ENCODE measurements at places on chromosomes 5 and 9.

DNA sequence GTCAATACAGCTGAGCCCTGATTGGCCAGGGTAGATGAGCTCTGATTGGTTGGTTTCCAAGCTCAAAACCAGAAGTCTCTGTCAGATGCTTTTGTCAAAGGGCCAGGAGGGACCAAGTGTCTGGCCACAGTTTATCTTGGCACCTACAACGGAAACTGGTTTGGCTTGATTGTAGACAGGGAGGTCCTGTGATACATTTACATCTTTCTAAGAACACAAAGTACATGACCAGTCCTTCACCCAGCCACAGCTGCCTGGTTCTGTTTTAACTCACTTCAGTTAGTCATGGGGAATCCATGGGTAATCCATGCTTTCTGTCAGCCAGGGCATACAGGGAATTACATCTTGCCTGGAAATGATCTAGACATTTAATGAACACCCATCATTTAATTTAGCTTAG is 171.2 kb downstream of the SLC12A2 start:
- no peak for DNase-seq

DNA sequence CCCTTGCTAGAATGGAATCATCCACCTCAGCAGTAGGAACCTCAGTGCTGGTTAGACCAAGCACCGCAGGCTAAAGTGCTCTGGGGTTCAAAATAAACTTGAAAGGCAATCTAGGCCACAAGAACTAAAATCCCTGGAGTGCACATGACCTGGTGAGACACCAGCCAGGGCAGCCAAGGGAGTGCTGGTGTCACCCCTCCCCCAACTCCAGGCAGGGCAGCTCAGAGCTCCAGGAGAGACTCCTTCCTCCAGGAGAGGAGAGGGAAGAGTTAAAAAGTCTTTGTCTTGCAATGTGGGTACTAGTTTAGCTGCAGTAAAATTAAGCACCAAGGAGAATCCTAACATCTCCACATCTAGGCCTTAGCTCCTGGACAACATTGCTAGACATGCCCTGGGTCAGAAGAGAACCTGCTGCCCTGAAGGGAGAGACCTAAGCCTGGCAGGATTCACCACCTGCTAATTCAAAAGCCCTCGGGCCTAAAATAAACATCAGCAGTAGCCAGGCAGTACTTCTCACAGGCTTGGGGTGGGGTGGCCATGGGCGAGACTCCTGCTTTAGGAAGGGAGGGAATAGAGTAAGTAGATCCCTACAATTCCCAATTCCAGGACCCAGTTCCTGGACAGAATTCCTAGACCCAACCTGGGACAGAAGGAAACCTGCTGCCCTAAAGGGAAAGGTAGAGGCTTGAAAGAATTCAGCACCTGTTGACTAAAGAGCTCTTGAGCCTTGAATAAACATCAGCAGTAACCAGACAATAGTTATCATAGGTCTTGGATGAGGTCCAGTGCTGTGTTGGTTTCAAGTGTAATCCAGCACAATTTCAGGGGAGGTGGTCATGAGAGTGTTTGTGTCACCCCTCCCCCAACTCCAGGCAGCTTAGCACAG is 25.8 kb downstream of the UGT3A2 start:
- DNase-seq: no peak

GRCh38 chr5:77797136-77797535 is 21.0 kb upstream of the TBCA start:
- no peak for DNase-seq

DNA sequence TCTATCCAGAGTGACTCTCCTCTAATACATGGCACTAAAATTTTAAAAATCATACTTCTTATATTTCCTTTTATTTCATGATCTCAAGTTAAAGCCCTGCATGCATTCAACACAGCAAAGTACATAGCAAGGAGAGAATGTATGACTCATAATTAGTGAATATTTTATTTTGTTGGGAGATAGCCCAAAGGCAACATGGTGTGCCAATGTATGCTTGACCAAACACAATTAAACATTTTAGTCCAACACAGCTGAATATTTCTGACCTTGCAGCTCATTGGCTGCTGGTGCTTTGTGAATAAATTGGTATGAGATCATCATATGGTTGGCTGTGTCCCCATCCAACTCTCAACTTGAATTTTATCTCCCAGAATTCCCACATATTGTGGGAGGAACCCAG is 103.5 kb downstream of the NPR3 start:
- no peak for DNase-seq

DNA sequence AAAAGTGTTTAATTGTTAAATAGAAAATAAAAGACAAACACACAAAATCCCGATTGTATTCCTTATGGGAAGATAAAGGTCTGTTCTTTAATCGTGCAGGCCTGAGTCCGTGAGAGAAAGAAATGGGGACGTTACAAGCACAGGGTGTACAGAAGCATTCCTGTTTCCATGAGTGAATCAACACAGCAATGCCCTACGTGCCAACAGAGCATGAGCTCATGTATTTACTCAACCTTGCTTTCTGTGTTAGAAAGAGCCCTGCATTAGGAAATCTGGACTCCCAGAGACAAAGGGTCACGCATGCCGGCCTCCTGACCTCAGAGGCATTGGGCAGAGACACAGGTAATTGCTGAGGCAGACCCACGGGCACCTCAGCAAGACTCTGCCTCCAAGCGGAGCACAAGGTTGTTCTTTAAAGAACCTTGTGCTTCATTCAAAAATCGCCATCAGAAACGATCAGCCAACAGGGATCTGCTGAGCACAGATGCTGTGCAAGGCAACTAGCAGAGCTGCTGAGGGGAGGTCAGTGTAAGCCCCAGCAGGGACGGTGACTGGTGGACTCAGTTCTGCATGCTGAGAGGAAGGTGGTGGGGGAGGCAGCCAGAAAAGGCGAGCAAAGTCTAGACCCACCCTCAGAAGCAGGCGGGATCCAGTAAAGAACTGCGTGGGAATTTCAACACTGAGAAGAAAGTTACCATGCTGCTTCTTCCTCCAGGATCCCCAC is 101.0 kb downstream of the TLE1 start:
- no peak for DNase-seq

All from activated CD4-positive, alpha-beta T cell treated with anti-CD3 and anti-CD28 coated beads, Interleukin-2, amount 50 U/mL, for 4 hours (primary cell).